GOT3 (cell line): ENCODE measurements at places on chromosomes 3 and 15.

GRCh38 chr15:62439543-62440016, 274.5 kb upstream of the C2CD4B start:
- DNase-seq: no peak

DNA sequence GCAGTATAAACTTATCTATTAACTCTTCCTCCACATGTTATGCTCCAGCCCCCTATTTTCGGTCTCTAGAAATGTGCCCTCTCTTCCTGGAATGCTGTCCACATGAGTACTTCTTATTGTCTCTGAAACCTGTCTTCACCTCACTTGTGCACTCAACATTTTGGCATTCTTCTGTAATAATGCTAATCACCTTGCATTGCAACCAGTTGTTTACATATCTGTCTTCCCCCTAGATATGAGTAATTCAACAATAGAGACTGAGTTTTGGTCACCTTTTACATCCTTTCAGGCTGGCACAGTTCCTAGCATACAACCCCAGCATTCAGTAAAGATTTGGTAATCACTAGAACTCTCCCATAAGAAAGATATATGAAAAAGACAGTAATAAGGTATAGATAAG, 17.2 kb downstream of the CCDC80 start:
- no peak for DNase-seq

- no peak for DNase-seq
These were observed 148.5 kb upstream of the CTDSPL start for GRCh38 chr3:37712918-37713817.

DNA sequence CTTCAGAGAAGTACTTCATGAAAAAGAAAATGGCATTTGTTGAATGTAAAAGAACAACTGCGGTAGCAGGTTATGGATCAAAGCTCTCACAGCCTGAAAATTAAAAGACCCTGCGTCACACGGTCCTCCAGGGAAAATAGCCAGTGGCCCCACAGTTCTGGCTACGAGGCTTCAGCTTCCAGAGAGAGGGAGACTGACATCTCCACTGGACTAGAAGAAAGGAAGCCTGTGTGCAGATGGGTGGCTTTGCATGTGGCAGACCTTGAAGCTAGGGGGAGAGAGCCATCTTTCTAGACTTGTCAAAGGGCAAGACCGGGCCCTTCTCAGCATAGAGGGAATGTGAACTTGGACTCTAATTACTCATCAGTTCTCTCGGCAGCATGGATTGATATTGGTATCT, 159.4 kb downstream of the SLCO3A1 start:
- DNase-seq: no peak

DNA sequence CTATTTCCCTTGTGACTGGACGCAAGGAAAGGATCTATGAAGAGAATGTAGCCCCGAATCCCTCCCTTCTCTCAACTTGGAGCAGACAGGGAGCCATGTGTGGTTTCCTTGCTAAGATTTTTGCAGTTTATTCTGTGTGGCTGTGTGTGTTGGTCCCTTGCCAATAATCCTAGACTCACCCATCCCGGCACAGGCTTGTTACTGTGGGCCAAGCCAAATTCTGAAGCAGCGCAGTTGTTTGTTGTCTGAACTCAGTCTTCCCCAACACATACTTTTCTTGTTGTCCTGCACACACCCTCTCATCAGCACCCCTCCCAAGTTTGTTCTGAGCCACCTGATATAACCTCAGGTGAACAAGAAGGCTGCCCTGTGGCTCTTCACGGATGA, 193.3 kb upstream of the CTDSPL start:
- no peak for DNase-seq

GRCh38 chr3:45029216-45029615, 3.1 kb downstream of the CLEC3B start:
- DNase-seq: no peak

DNA sequence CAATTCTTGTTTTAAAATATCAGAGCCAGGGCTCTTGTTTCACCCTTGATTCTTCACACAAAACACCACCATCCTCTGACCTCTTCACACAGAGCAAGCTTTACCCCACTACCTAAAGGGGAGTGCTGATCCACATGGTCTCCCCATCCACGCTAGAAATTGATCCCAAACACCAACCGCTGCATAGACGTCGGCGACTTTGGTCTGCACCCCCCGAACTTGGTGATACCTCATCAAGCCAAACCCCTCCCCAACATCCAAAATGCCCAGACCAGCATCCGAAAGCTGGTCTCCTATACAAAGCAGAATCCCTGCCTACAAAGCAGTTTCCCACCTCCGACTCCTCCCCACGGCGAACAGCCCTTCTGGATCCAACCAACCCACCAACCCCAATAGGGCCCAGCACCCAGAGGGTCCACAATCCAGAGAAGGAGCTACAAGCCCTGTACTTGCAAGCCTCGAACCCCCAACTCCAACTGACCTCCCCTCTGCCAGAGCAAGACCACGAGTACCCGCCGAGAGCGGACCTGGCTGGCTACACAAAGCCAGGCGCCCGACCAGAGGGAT, 25.8 kb upstream of the MTHFS start:
- DNase-seq: no peak

- no peak for DNase-seq
These were observed 60.0 kb downstream of the THRB start for GRCh38 chr3:24434651-24435050.

DNA sequence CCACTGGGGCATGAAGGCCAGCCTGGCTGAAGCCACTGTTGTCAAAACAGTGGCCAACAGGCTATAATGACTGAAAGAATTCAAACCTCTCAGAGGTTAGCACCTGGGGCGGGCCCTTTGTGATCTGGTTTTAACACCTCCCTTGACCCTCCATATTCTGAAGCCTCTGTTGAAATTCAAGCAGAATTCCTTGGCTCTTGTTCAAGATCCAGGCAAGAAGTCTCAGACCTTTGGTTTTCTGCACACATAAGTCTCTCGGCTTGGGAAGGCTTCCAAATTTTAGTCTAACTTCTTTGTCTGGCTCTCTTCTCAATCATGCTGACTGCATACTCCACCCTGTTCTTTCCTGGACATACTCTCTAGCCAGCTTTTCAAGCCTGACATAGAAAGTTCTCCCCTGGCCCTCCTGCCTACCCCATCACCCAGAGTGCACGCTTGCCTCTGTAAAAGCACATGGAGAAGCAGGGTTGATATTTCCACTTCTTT, 144.5 kb downstream of the PDZRN3 start:
- no peak for DNase-seq

DNA sequence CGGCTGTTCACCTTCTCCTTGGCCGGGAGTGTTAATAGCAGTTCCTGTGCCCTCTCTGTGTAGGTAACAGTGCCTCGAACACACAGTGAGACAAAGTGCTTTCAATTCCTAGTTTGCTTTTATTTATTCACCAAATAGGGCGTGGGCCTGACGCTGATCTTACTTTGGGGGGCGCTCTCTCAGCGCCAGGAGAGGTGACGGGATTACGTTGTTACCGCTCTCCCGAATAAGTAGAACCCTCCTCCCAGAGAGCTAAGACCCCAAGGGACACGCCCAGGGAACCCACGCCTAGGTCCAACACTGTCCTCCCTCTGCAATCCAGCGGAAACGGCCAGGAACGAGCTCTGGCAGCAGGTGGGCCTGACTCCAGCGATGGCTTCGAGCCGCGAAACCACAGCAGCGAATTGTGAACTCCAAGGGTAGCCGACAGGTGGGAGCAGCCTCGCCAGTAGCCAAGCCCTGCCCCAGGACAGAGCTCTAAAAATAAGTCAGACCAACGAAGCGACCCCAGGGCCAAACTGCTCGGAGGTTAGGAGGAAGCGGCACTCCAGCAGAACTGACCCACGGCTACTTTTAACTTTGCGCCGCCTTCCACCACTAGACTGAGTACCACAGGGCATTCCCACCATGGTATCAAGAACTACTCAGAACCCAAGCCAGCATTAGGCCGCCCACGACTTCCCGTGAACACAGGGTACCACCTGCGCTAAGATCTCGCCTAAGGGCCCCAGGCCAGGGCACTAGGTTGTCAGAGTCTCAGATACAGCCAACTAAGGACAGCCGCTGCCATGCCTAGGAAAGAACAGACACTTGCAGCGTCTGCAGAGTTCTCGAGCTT, 1.6 kb upstream of the SIN3A start:
- DNase-seq: no peak

DNA sequence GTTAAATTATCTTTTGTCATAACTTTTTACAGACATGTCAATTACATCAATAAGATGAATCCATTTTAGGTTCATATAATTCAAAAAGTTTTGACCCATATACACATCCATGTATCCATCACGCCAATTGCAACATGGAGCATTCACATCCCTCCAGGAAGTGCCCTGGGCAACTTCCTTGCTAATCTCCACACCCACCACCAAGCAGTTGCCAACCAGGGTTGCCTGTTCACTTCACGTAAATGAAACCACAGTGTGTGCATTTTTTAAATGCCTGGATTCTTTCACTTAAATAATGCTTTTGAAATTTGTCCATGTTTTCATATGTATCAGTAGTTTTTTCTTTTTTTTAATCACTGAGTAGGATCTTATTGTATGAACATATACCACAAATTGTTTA, 40.7 kb upstream of the LYZL4 start:
- no peak for DNase-seq

DNA sequence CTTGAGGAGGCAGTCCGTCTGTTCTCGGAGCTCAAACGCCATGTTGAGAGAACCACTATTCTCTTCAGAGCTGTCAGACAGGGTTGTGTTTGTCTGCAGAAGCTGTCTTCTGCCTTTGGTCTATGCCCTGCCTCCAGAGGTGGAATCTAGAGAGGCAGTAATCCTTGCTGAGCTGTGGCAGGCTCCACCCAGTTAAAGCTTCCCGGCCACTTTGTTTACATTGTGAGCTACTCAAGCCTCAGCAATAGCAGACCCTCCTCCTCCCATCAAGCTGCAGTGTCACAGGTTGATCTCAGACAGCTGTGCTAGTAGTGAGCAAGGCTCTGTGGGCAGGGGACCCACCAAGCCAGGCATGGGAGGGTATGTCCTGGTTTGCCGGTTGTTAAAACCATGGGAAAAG, 8.9 kb downstream of the OR5AC2 start:
- DNase-seq: no peak

DNA sequence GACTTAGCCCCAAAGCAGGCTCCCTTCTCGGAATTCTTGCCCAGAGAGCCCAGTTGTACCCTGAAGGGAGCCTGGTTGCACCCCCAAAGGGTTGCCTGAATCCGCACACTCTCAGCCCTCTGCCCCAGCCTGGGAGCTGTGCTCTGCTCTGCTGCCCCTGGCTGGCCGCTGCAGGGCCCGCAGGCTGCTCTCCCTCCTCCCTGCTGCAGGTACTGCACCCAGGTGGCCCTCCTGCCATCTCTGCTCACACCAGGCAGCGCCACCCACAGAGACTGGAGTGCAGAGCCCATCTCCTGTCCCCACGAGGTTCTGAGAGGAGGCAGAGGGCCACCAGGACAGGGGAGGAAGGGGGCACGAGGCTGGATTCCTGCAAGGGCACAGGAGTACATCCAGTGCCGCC, 134.2 kb upstream of the NSMCE3 start:
- DNase-seq: no peak

DNA sequence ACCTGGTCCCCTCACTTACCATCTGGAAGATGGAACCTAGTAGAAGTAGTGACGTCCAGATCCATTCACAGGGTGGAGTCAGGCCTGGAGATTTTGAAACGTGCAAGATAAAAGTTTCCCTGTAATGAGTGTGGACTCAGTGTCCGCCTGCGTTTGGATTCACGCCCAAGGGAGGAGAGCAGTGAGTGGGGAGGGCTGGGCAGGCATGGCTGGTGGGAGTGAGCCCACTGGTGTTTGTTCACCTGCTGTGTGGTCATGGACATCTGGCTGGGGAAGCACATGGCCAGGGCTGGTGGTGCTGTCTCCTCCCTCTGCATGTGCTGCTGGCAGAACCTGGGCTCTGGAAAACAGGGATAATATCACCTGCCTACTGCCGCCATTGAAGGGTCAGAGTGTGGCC, 37.0 kb downstream of the RLBP1 start:
- DNase-seq: no peak

DNA sequence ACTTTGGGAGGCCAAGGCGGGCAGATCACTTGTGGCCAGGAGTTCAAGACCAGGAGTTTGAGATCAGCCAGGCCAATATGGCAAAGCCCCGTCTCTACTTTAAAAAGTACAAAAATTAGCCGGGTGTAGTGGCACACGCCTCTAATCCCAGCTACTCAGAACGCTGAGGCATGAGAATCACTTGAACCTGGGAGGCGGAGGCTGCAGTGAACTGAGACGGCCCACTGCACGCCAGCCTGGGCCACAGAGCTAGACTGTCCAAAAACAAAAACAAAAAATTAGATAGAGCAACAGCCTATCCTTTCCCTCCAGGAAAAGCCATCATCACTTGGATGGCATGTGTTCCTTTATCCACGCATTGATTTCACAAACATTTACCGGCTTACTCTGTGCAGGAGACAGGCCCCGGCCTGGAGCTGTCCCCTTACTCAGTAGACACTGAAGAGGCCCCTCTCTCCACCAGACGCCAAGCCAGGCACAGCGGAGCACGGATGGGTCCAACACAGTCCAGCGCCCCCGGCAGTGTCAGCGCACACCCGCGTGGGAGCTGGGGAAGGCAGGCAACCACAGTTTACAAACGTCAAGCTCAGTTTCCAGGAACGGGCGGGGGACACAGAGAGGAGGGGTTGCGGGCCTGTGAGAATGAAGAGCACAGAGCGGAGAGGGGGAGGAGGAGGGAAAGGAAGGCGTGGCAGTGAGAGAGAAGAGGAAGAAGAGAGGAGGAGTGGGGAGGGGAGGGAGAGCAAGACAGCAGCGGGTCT, 3.1 kb downstream of the GP5 start:
- DNase-seq: no peak

DNA sequence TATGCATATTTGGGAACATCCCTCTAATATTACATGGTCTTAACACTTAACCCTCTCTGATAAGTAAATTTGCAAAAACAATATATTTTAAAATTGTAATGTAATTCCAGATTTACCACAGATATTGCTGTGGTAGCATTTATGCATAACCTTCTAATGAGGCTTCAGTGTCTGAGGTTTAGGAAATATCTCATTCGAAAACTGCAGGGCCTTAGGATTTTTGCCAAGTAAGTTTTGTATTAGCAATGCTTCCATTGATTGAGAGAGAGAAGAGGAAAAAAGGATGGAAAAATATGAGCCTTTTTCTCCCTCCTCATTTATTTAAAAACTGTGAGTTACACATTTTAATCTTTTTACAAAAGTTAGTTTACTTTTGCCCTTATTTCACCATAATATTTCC, 294.6 kb downstream of the EPHA3 start:
- DNase-seq: no peak

GRCh38 chr15:70505936-70506912, 257.1 kb downstream of the UACA start:
- no peak for DNase-seq
